Stimulated activated CD4-positive, alpha-beta T cell treated with anti-CD3 and anti-CD28 coated beads, Interleukin-4, amount 100 ng/mL, for 1 hour (primary cell): ENCODE measurements at places on chromosomes 7 and 10.
A peak's percentile ranks its signal among the peaks of the same experiment; 100 is the strongest.

GRCh38 chr10:75654772-75655171, 223.3 kb downstream of the LRMDA start:
- DNase-seq = no peak

GRCh38 chr10:103685880-103686669, 169.3 kb downstream of the SH3PXD2A start:
- peak; percentile 79 for DNase-seq

GRCh38 chr7:112398534-112398933, 51.7 kb upstream of the IFRD1 start:
- DNase-seq = no peak

DNA sequence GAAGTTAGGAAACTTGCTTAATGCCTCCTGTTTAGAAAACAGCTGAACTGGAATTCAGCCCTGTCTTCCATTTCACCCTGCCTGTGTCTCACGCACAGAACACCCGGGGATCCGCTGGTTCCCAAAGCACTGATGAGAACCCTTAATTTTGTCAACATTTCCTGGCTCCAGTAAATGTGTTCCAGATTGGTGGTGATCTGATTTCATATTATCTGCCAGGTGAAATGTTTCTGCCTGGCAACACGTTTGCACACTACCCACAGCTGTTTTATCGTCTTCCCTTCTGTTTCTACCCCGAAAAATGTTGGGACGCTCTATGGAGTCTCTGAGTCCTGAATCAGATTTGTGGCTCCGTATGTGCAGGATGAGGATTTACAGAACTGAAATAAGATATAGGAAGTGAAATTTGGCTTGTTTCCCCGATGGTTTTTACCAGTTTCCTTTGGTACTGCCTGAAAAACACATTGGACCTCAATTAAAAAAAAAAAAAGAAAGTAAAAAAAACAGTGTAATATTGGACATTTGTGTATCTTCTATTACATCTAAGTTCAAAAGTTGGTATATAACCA, 29.0 kb downstream of the MRC1 start:
- no peak for DNase-seq

DNA sequence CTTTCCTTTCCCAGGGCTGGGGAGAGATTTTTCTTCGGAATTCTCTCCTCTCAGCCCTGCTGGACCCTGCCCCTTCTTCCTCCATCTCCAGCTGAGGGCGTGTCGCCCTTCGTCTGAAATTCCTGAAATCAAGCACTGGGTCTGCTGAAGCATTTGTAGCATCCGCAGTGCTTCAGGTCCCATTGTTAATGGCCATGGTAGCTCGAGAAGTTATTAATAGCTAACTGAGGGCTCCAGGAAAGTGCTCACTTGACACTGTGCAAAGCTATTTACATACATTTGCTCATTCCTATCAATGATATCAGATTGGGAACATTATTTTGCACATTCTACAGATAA, 515 bp downstream of the FAM149B1 start:
- DNase-seq = no peak

- no peak for DNase-seq
Measured at GRCh38 chr10:115001506-115002381, 63.7 kb downstream of the TRUB1 start.

DNA sequence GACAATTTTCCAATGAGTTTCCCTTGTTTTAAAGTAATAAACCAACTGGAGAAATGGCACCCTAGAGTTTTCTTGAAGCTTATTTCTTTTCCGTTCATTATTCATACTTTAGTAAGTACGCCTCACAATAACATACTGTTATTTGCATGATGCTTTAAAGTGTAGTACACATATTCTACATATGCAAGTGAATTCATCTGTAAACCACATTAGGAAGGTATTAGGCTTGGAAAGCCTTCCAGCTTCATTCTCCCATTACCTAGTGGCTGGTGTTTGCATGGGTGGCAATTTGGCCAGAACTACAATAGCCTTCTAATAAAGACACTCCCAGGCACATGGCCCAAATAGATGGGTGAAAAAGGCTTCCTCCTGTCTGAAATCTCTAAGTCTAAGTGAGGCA, 45.5 kb upstream of the KIAA1217 start:
- DNase-seq = no peak

DNA sequence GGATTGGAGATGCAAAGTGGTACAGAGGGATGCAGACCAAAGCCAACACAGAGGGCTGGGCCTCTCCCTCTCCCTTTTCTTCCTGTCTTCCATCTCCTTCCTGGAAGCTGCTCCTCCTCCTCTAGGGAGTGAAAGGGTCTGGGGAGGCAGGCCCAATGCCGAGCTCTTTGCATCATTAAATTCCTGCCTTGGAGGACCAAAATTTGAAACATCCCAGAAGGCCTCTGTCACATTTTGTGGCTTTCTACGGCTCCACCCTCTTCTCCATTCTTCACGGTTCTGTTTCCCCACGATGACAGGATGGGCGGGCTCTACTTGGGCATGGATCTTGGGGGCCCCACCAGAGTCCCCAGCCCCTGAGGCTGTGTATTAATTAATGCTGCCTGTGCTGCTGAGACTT, 76.4 kb downstream of the NEURL1 start:
- no peak for DNase-seq

- no peak for DNase-seq
Measured at GRCh38 chr7:7812112-7812511, 93.7 kb upstream of the RPA3 start.

DNA sequence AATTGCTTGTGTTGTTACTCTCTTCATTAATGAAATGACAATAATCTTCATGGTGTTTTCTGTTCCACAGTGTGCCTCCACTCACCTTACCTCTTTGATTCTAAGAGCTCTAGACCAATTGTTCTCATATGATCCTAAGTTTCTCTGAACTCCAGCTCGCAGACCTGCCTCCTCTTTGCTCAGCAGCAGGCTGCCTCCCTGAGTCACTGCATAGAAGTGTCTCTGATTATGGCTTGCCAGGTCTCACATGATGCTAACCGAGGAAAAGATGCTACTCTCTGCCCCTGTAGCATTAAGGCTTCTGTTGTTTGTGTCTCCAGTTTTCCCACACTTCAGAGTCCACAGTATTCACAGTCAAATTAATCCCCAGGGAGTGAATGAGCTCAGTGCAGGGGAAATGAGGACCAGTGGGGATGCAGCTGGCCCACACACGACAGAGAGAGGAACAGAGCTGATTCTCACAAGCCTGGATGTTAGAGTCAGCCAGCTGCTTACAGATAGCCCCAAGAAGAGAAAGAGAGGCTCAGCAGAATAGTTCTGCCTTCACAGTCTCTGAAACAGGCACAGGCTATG, 145.9 kb upstream of the EGR2 start:
- DNase-seq = no peak

- DNase-seq = no peak
Measured at GRCh38 chr10:106387063-106387462, 777.4 kb downstream of the SORCS1 start.
